ENCODE measurements at places on chromosomes 12 and 14. TPM values are rescaled to one million over a fixed set of nuclear protein-coding genes. Genes with fewer than 3 reads are reported as not detected.

Gene SYNDIG1L
- 2.0 TPM for polyA plus RNA-seq

Gene ARHGAP9
- polyA plus RNA-seq: not detected

Gene ADAMTS20
- 0.72 TPM for polyA plus RNA-seq

Gene SLC38A4
- polyA plus RNA-seq: not detected

Gene ZNF605
- polyA plus RNA-seq: 18.6 TPM

Gene JAG2
- polyA plus RNA-seq: 31.5 TPM

Gene AVPR1A
- polyA plus RNA-seq: 0.06 TPM

Gene KLHL42
- polyA plus RNA-seq: 50.5 TPM

Gene DDX51
- 22.8 TPM for polyA plus RNA-seq

Gene NTF3
- polyA plus RNA-seq: not detected

Gene MYF6
- not detected for polyA plus RNA-seq

Gene KRT74
- not detected for polyA plus RNA-seq

Gene PTPRO
- polyA plus RNA-seq: 124 TPM

Gene PSMC6
- polyA plus RNA-seq: 228 TPM
